ENCODE measurements at places on chromosomes 5 and 9.
A peak's percentile ranks its signal among the peaks of the same experiment; 100 is the strongest.

- DNase-seq = no peak
These were observed 205.5 kb upstream of the EFNA5 start for GRCh38 chr5:107876261-107876660.

GRCh38 chr5:164809821-164810220 lies 1304.4 kb downstream of the MAT2B start:
- DNase-seq = no peak

- DNase-seq = no peak
These were observed 56.2 kb downstream of the CTNNA1 start for GRCh38 chr5:138809391-138809790.

GRCh38 chr9:37105234-37105633 lies 15.1 kb upstream of the ZCCHC7 start:
- DNase-seq = no peak

- no peak for DNase-seq
These were observed 219.9 kb downstream of the SEMA6A start for GRCh38 chr5:116354699-116355098.

GRCh38 chr5:158718738-158719505 lies 380.8 kb downstream of the EBF1 start:
- DNase-seq = no peak

- DNase-seq = peak; percentile 38
These were observed 114.1 kb upstream of the RIOK2 start for GRCh38 chr5:97297063-97297703.

- no peak for DNase-seq
These were observed 29.7 kb upstream of the MEIKIN start for GRCh38 chr5:131974956-131975726.

- no peak for DNase-seq
These were observed 708 bp upstream of the CSNK1G3 start for GRCh38 chr5:123511290-123511647.

DNA sequence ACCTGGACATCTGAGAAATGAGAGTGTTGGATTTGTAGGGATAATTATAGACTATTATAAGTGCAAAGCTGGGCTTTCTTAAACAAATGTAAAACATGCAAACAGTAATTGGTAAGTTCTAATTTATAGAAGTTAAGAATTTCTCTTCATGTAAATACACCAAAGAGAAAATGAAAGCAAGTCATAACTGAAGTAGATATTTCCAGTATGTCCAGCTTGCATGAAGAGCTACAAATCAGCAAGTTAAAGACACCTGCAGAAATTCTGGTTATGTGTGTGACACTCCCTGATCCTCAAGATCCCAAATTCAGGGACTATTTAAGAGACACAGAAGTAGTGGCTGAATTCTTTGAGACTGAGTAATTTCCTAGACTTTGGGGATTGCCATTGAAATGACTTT lies 308.9 kb downstream of the TLE4 start:
- DNase-seq = no peak

DNA sequence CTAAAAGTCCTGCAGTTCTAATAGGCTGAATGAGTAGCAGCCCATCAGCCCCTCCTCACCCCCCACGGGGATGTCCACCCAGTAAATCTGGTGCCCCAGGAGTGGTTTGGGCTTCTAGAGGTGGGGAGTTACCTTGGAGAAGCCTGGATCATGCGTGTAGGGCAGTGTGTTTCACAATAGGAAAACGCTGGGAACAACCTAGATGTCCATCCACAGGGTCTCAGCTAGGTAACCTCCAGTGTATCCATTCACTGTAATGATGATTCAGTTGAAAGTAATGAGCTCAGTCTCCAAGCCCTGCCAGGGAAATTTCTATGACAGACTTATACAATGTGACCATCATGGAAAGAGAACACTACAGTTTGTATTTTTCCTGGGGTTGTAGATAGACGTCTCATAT lies 51.8 kb downstream of the NDST1 start:
- DNase-seq = no peak

GRCh38 chr5:129125819-129126218 lies 31.3 kb downstream of the ISOC1 start:
- DNase-seq = no peak

- DNase-seq = no peak
These were observed 29.0 kb downstream of the LRRC70 start for GRCh38 chr5:62607615-62608014.

DNA sequence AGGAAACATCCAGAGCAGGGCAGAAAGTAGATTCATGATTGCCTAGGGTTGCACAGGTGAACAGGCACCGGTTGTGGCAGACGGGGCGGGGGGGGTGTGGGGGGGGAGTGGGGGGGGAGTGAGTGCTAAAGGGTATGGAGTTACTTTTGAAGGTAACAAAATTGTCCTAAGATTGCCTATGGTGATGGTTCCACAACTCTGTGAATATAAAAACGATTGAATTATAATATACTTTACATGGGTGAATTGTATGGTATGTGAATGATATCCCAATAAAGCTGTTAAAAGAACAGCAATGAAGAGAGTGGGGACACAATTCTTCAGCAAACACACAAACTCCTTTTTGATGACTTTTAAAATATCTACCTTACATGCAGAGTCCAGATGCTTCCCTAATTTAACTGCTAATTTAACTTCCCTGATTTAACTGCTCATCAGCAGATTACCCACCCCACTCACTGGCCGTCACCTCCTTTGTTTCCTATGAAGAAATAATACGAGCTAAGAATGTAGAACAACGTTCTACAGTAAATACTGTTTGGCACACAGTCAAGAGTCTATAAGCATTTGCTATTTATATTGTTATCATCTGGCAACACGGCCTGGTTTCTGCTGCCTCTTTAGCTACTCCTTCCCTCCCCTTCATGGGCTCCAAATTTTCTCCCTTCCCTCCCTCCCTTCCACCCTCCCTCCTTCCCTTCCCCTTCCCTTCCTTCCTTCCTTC lies 83.5 kb downstream of the PTCH1 start:
- no peak for DNase-seq

DNA sequence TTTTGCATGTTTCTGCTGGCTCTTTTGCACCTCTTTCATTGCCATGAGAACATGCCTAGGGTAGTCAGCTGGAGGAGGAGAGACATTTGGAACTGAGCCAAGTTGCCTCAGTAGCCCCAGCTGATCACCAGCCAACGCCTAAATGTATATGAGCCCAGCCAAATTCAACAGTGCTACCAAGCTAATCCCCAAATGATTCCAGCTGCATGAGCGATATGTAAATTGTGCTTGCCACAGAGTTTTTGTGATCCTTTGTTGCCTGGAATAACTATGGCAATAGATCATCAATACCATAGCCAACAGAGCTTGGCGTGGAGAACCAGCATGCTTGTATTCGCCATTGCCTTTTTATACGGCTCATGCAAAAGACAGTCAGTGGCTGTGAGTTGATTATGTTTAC lies 110.5 kb downstream of the PRDM6 start:
- no peak for DNase-seq

DNA sequence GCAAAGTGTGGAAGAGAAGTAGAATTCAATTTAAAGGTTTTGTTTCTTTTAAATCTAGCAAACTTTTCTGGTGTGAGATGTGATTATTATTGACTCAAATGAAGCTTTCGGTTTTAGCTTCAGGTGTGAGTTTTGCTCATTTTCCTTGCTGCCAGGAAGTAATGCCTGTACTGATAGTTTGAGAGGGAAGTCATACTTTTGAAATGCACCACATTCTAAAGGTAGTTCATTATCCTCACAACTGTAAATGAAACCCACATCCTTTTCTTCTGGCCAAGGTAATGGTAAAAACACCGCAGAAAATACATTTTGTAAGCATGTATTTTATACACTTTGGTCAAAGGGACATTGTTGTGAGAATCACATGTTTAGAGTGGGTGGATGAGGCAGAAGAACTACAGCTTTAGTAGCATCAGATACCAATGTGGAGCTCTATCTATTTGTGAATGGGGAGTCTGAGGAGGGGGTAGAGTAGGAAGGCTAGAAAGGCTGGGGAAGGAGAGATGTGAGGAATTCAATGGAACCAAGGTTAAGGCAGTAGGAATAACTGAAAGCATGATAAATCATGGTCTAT lies 167.0 kb upstream of the CDKN2B start:
- DNase-seq = no peak

DNA sequence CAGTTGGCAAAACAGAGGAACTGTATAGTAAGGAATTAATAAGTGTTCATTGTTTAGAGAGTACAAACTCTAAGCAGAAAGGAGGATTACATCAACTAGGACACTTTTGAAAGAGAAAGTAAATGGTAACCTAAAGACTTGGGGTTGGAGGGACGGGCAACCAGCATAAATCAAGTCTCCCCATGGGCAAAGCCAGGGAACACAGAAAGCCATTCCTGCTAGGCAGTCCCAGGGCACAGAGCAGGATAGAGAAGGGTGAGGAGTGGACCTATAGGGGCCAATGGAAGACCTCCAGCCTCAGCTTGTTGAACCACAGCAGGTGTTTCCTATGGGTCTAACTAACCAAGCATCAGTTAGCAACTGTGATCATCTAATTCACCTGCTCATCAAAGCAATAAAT lies 9.2 kb upstream of the ERAP1 start:
- no peak for DNase-seq

DNA sequence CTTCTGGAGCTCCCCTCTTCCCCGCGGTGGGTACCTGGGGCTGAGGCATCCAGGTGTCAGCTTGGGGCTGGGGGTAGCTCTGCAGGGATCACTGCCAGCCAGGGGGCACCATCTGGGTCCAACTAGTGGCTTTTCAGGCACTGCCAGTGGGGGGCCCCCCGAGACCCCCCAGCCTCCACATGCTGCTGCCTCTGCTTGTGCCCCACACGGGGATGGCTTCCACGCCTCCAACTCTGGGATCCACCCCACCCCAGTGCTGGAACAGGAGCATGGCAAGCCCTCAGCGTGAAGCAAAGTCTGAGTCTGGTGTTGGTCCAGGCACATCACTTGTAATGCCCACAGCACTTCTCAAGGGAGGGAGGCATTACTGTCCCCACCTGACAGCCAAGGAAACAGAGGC lies 260.5 kb upstream of the MVB12B start:
- no peak for DNase-seq

DNA sequence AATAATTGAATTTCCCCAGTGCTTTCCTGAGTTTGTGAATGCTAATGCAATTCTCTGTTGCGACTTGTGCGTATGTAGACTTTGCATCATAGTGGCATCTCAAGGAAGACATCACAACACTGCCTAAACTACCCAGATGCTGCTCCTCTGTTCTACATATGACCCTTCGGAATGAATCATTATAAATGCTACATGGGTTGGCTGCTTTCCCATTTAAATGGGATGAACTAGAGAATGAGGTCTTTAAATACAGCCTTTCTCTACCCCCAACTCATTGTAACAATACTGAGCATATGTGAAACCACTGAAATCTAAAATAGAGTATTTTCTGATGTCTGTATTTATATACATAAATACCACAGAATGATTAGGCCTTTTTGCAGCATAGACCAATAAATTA lies 136.6 kb upstream of the ICE1 start:
- DNase-seq = no peak

GRCh38 chr9:78612091-78612490 lies 315.2 kb downstream of the PSAT1 start:
- DNase-seq = no peak

- DNase-seq = no peak
These were observed 513.2 kb downstream of the SPOCK1 start for GRCh38 chr5:136985785-136986475.

GRCh38 chr9:123312306-123312877 lies 43.6 kb upstream of the CRB2 start:
- DNase-seq = no peak

DNA sequence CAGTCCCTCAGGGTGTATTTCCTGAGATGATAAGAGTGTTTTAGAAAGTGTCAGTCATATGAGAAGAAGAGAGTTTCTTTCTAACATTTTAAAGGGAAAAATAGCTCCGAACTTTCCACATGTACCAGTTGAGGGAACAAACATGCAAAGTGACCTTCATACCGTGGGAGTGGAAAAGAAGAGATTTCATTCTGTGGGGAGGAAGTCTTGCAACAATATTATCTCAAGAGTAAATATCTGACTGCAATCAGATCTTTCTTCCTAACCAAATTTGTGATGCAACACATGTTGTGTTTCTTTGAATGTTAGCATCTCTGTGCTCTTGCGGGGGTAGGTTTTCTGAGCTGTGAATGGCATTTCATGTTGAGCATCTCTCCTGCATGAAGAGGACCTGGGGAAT lies 30.6 kb downstream of the ANKRD55 start:
- no peak for DNase-seq

DNA sequence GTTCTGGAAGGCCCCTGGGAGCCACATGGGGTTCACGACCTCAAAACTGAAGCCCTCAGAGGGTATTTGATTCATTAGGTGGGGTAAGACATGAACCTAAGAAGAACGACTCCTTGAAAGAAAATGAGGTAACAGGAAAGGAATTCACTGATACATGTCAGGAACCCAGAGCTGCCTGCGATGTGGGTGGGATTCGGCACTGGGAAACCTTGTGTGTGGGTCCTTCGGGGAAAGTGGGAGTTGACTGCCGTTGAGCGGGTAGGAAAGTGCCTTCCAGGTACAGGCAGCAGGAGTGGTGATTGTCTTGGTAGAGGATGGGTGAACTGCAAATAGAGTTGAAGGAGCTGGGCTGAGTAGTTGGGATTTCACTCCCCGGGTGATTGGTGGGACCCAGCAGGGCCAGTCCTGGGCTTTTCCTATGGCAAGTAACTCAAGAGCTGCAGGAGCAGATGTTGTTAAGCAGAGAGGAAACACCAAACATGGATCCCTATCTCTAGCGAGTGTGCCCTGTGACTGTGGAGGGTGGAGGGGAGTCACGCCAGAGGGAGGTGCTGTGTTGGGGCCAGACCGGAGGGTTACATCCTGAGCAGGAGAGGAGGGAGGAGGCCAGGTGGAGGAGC lies 30.8 kb downstream of the ANKRD33B start:
- no peak for DNase-seq

- peak; percentile 64 for DNase-seq
These were observed 59.8 kb upstream of the GOLPH3 start for GRCh38 chr5:32233696-32234447.

GRCh38 chr9:133210202-133210532 lies 1.1 kb upstream of the OBP2B start:
- DNase-seq = no peak

GRCh38 chr5:40683305-40683704 lies 3.6 kb downstream of the PTGER4 start:
- DNase-seq = no peak

- DNase-seq = peak; percentile 42
These were observed 17.8 kb downstream of the SLC38A9 start for GRCh38 chr5:55694152-55694830.

- DNase-seq = no peak
These were observed 406.9 kb upstream of the NMUR2 start for GRCh38 chr5:152811988-152812387.

GRCh38 chr5:61344187-61344944 lies 12.3 kb downstream of the ZSWIM6 start:
- no peak for DNase-seq

- DNase-seq = no peak
These were observed 73.2 kb downstream of the FGF1 start for GRCh38 chr5:142612494-142613270.

DNA sequence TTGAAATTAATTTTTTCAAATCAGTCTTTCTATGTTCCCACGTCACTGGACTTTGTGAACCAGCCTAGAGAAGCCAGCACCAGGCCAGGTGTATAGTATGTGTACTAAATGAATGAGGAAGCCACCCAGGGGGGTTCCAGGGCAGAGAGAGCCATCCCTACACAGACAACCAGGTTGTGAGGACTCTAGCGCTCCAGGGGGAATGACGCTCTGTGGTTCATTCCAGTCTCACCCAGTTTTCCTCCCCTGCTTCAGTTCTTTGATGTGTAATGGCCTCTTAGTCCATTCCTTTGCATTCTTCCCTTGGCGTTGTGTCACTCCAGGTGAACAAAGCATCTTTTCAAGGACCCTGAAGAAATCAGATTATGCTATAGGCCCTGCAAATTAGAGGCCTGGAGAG lies 330.6 kb downstream of the NSG2 start:
- no peak for DNase-seq

- DNase-seq = peak; percentile 38
These were observed 43.7 kb upstream of the TTC1 start for GRCh38 chr5:159965031-159965837.

Data from Ammon's horn (tissue), 1 donor.